BJ (cell line): ENCODE measurements at places on chromosomes 6 and 20.

DNA sequence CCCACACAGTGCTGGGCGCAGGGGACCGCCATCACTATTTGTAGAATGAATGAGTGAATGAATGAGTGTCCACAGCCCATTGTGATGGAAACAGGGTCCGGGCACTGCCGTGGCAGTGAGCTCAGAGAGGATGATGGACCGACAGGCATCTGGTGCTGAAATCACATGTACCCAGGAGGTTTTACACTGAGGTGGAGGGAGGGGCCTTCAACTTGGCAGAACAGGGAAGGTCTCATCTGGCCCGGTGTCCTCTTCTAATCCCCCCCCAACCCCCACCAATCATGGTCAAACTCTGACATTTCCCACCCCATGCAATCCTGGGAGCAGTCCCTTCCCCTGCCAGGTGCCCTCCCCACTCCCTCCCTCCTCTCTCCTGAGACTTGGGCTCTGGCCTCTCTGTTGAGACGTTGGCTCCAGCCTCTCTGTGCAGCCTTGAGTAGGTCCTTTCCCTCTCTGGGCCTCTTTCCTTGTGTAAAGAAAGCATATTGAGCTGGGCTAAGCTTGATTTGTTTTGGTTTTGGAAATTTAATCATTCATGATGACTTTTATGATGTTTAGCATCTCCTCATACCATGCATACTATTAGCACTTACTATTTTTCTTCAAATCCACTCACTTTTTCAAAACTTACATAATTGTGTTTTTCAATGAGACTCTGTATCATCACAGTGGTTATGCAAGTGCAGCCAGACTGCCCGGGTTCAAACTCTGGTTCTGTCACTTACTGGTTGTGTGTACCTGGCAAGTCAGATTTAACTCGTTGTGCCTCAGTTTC, 10.8 kb downstream of the KIAA1755 start:
- no peak for DNase-seq

- DNase-seq: no peak
These were observed 204.1 kb upstream of the KCNQ5 start for GRCh38 chr6:72417759-72418158.

DNA sequence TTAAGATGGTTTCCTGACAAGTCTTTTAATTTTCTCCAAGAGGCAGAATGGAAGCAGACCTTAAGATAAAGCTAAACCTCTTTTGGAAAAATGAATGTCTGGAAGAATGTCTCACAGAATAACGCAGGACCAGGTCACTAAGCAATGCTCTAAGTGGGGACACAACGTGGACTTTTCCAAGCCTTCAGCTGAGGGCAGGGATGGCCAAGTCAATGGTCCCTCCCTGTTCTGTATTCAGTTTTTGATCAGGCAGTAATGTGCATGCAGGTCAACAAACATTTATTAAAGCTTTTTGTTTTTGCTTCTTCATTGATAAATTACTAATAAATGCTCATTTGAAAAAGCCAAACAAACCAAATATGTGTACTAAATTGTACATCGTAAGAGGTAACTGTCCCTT, 2.0 kb upstream of the RNF182 start:
- no peak for DNase-seq

DNA sequence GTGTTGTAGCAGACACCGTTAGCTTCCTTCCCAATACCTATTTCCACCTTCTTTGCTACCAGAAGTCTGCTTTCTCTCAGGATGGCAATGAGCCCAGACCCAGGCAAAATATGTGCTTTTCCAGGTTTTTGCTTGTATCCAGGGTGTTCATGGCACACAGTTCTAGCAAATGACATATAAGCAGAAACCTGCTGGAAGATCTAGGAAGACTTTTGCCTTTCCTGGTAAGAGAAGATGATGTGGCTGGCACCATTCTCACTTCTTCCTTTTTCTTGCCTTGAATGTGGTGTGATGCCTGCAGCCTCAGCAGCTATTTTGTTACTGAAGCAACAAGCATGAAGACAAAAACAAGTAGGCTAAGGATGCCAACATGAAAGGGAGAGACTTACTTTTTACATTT, 19.2 kb upstream of the TBC1D22B start:
- no peak for DNase-seq

- DNase-seq: no peak
These were observed at the start of gene ACSS2 for GRCh38 chr20:34876406-34877282. TSS of gene ACSS2 (plus strand) at chr20:34876612. CDS start at chr20:34876646, 34 bp downstream.

DNA sequence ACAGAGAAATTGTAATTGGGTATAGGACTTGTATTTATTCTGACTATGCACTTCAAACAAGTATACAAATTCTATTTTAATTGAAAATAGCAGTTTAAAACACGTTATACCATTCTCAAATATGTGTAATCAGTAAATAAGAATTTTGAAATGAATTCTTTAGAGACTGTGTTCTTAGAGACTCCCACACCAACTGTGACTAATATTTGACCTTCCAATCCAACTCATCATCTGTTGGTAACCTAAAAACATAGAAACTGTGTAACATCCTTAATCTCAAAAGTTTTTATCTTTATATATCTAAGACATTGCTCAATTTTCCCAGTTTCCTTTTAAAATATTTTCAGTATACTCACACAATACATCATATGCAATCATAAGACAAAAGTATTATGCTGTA, 83.9 kb downstream of the KHDRBS2 start:
- DNase-seq: no peak

DNA sequence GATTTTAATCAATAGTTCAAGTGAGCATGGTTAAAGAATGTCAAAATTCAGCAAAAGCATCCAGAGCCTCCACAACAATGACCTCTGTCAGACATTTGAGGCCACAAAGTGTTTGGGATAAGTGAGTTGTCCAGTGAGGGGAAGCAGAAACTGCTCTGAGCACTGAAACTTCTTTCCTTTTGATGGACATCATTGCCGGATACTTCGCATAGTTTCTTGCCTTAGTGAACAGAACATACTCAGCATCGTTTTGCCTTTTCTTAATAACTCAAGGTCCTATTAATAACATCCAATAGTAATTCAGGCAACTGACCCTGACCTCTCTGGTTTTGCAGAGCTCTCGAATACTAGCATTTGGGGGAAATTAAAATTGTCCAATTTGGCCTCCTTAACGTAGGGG, 78.6 kb downstream of the EDN3 start:
- DNase-seq: no peak

GRCh38 chr20:14951707-14952418, 614.5 kb upstream of the FLRT3 start:
- DNase-seq: peak; percentile 50

GRCh38 chr20:13029687-13030375, 21.1 kb downstream of the SPTLC3 start:
- DNase-seq: peak; percentile 60

- DNase-seq: peak; percentile 74
These were observed 130.9 kb upstream of the PTPN1 start for GRCh38 chr20:50379049-50379990.

- no peak for DNase-seq
These were observed 755.7 kb downstream of the GRIK2 start for GRCh38 chr6:102149191-102149590.

GRCh38 chr6:46284475-46284874, 113.7 kb upstream of the ENPP5 start:
- no peak for DNase-seq

GRCh38 chr6:11197175-11197536, 35.3 kb downstream of the NEDD9 start:
- DNase-seq: peak; percentile 62

DNA sequence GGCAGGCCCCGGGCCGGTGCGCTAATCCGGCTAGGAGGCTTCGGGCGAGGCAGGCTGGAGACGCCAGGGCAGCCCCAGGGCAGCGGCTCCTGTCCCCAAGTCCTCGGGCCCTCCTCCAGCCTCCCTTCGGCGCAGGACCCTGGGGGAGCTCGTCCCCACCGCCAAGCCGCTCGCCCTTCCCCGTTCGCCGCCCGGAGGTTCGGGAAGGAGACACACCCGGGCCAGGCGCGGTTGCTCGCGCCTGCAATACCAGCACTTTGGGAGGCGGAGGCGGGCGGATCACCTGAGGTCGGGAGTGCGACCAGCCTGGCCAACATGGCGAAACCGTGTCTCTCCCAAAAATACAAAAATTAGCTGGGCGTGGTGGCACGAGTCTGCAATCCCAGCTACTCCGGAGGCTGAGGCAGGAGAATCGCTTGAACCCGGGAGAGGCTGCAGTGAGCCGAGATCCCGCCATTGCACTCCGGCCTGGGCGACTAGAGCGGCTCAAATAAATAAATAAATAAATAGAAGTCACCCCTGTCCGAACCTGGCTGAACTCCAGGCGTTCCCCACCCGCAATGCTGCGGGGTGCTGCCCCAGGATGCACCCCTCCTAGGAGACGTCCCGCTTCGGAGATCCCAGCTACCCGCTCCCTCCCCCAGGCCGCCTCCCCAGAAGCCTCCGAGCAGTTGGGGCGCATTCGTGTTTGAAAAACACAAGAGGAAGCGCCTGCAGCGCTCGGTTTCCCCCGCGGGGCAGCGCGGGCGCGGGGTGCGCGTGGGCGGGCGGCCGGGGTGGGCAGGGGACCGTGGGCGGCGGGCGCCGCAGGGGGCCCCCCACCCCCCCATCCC, 27.5 kb downstream of the SERPINB9 start:
- DNase-seq: no peak

GRCh38 chr6:106670236-106670635, 40.9 kb downstream of the QRSL1 start:
- DNase-seq: no peak

GRCh38 chr20:37992802-37993409, 40.4 kb downstream of the TTI1 start:
- DNase-seq: peak; percentile 74

DNA sequence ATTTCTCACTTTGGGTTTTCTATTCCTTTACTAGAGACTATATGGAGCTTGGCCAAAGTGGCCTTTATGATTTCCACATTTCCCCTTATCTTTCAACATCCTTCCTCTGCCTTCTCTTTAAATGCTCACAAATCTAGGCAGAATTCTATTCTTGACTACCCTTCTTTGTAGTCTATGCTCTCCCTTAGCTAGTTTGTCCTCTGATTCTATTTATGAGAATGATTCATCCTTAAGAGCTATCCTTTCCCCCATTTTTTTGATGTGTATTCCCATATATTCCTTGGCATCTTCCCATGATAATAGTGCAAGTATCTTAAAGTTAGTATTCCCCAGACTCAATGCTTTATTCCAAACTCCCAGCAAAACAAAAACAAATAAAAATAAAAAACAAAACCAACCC, 53.1 kb downstream of the IL20RA start:
- DNase-seq: no peak

DNA sequence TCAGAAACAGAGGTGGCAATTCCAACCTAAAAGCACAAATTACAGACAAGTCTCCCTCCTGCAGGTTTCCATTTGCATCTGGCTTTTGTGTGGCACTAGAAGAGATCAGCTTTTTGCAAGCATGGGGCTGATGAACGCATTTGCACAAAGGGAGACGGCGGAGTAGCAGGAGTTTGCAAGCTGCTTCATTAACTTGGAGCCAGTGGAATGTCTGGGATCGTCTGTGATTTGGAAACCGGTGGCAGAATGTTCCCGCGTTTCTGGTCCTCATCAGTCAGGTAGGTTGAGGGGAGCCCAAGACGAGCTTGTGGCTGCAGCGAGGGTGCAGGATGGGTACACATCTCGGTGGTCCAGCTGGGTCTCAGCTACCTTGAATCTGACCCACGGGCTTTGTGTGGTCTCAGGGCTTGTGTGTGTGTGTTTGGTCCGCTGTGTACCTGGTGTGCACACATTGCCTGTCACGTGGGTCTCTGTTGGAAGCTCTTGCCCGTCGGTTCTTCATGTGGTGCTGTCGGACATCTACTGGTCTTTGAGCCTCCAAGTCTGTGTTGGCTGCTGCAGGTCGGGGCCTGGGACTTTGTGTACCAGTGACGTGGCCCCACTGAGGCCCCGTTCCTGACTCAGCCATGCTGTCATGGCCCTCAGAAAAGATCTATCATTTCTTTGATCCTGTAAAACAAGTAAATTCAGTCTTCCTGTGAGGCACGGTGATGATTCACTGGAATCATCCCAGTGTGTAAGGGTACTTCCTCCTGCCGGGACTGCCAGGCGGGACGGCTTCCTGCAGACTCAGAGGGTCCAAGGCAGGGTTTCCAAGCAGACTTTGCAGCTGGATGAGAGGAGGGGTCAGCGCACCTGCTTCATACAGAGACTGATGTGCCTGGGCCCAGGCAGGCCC, 12.4 kb upstream of the MYT1 start:
- no peak for DNase-seq

GRCh38 chr6:129593233-129593564, 116.8 kb downstream of the ARHGAP18 start:
- no peak for DNase-seq

- DNase-seq: no peak
These were observed 23.6 kb downstream of the SMOC2 start for GRCh38 chr6:168464546-168464945.

GRCh38 chr6:45377043-45377553, 636 bp downstream of the SUPT3H start:
- DNase-seq: no peak

GRCh38 chr6:150250826-150251225, 108.0 kb downstream of the PPP1R14C start:
- peak; percentile 42 for DNase-seq

DNA sequence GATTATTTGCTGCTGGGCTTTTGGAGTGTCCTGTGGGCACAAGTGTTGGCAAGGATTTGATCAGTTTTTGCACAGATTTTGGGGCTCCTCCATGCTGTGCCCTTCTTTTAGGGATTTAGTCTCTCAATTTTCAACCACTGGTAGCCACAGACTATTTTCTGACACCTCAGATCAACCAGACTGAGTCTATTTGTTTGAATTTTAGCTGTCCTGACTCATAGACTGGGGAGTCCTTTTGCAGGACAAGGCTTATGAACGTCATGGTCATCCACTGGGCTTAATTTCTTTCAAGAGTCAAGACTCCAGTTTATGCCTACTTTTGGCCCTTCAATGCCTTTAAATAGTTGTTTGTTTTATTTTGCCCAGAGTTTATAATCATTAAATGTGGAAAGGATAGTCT, 59.3 kb downstream of the BCKDHB start:
- no peak for DNase-seq

- no peak for DNase-seq
These were observed 252.8 kb downstream of the PHF3 start for GRCh38 chr6:63888416-63888815.

DNA sequence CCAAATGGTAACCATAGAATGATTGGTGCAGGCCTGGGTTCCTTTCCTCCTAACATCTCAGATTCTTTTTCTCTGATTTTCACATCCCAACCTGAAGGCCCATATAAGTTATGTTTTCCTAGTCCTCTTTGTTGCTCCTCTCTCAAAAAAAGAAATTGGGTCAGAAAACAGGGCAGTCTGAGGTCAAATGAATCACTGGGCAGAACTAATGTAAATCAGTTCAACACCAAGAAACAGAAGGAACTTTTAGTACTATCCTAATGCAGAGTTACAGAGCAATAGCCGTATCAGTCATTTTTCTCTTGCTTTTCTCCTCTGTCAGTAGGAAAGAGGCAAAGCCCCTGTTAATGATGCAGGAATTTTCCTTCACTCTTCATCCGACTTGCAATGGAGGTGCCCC, 11.0 kb upstream of the TPD52L1 start:
- DNase-seq: no peak

GRCh38 chr20:35954907-35955251, 577 bp upstream of the SCAND1 start:
- DNase-seq: no peak

GRCh38 chr20:20229595-20229994, 138.3 kb upstream of the INSM1 start:
- DNase-seq: no peak
